ENCODE measurements at places on chromosomes 12 and 14.

DNA sequence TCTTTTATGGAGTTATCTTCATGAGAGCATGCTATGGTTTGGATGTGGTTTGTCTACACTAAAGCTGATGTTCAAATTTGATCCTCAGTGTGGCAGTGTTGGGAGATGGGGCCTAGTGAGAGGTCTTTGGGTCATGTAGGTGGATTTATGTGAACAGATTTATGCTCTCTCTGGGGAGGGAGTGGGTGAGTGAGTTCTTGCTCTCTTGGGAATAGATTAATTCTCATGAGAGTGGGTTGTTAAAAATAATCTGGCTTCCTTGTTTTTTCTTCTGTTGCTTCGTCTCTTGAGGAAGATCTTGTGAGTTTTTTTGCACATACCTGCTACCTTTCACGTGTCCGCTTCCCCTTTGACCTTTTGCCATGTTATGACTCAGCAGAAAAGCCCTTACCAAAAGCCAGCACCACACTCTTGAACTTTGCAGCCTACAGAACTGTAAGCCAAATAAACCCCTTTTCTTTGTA, 20.5 kb downstream of the DERA start:
- no peak for DNase-seq

- peak; percentile 89 for DNase-seq
Observed at GRCh38 chr12:2244013-2244861, 191.4 kb downstream of the CACNA1C start.

GRCh38 chr14:49550286-49551184, 35.6 kb downstream of the RPS29 start:
- DNase-seq, result no peak

GRCh38 chr12:105738051-105738450, 400.7 kb downstream of the NUAK1 start:
- no peak for DNase-seq

DNA sequence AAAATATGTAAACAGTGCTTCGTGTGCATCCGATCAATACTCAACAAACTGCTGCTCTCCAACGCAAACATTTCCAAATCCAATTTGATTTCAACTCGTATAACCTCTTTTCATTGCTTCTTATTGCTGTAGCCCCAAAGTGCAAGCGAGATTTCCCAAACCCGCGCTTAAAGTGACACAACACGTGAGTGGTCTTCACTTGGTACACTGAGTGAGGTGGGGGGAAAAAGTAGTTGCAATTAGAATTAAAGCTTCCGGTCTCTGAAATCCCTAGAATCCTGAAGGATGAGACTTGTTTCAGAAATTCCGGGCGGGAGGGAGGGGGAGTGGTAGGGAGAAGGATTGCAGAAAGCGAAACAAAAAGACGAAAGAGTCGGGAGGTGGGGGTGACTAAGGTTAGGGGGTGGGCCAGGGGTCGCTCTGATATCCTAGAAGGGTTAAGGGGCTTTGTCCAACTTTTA, 387.5 kb downstream of the BCAT1 start:
- DNase-seq, result no peak

- no peak for DNase-seq
Observed at GRCh38 chr12:68113644-68114043, 45.9 kb downstream of the IFNG start.

- no peak for DNase-seq
Observed at GRCh38 chr12:2891240-2892053, 756 bp downstream of the TULP3 start.

DNA sequence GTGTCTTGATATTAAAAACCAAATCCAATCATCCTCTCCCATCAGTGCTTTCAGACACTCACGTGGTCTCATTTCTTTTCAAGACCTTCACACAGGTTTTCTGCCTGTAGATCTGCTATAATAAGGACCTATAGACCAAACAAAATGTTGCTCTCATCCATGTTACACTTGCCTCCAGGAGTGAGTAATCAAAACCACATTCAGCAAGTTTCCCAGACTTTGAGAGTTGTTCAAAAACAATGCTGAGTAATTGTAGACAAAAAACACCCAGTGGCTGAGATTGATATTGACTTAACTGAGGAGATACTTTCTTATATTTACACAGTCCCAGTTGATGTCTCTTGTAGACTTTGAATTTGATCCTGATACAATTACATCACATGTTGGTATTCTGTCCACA, 383.1 kb downstream of the TMEM132D start:
- no peak for DNase-seq

- DNase-seq, result no peak
Observed at GRCh38 chr14:75650253-75651058, 10.2 kb downstream of the ERG28 start.

DNA sequence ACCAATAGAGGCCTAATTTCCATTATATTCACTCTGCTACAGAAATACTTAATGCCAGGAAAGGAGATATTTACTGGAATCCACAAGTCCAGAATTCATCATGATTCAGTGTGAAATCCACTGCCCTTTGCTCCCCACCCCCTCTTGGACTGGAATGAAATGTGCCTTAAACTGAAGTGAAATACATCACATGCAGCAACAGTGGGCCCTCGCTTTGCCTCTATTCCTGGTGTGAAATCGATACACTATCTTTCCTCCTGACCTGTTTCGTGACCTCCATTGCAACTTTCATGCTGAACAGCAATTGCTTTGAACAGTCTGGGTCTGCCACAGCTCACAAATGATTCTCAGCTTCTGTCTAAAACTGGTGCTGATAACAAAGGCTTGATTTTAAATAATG, 100.6 kb downstream of the NPAS3 start:
- no peak for DNase-seq

DNA sequence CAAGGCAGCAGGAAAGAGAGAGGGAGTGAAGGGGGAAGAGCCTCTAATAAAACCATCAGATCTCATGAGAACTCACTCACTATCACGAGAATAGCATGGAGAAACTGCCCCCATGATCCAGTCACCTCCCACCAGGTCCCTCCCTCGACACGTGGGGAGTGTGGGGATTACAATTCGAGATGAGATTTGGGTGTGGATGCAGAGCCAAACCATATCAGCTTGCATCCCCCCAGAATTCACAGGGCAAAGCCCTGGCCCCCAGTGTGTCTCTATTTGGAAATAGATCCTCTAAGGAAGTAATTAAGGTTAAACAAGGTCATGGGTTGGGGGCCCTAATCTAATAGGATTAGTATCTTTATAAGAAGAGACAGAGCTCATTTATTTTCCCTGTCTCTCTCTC, 56.1 kb upstream of the TCL1A start:
- no peak for DNase-seq

DNA sequence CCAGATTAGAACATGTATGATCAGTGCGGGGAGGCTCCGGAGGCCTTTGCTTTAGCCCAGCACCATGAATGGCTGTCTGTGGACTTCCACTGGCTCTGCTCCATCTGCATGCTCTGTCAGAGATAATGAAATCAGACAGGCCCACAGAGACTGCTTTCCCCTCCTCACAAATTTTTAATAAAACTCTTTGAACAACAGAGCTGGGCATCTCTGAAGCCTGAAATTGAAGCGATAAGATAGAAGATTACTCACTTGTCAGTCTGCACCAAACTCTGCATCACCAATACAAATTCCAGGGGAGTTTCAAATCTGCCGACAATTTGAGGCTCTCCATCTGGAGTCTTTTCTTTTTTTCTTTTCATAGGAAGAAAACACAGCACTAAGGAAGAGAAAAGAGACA, 110.0 kb downstream of the DYRK2 start:
- DNase-seq, result no peak

- no peak for DNase-seq
Observed at GRCh38 chr12:51389302-51389999, 1.8 kb downstream of the GALNT6 start.

DNA sequence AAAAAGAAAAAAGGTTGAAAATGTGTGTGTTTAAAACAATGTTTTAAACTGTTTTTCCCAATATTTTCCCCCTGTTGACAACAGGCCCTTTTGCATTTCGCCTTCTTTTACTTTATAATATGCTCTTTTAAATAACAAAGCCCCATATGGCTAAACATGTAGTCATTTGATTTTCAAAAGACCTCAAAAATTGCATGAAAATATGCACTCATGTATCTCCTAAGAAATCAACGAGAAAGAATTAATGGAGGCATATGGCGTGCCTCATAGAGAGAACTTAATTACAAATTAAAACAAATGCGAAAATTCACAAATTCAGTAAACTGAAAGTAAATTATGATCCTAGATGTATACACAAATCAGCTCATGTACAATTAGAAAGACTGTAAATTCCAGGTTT, 202.6 kb upstream of the FOXN3 start:
- DNase-seq, result no peak

- peak; percentile 57 for DNase-seq
Observed at GRCh38 chr14:74571441-74571841, 40.6 kb downstream of the LTBP2 start.

DNA sequence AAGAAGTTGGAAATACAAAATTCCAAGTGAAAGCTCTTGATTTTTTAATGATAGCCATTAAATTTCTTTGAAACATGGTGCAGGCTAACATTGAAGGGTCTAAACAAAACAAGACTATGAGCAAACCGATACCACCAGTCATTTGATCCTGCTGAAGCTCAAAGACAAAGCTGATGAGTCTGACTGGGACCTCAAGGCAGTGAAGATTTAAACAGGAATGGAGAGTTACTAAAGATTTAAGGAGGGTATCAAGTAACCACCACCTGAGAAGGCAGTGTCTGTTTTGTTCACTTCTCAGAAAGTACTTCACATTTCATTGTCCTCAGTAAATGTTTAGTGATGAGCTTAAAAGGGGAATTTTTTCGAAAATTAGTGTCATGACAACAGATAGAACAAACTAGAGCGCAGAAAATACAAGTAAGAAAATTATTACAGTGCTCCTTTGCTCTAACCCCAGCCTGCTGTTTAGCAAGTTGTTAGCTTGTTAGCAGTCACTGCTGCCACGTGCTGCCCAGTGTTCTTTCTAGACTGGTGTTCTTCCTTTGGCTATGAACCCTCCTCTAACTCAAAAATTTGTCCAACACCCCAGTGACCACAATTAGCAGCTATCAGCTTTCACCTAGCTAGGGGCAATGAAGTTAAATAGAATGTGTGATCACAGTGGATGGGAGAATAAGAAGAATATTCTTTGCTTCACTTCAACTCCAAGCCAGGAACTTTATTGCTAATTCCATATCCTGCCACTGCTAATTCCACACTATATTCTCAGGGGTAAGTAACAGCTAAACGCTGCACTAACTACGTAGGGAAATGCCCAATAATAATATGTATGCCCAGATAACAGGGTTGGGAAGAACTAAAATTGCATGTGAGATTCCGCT, 41.1 kb downstream of the YAF2 start:
- no peak for DNase-seq

- DNase-seq, result no peak
Observed at GRCh38 chr12:49901986-49902385, 1.7 kb downstream of the FAIM2 start.

- DNase-seq, result no peak
Observed at GRCh38 chr14:92959189-92959531, 36.2 kb downstream of the CHGA start.

- DNase-seq, result peak; percentile 86
Observed at GRCh38 chr12:2893007-2893406, 2.3 kb downstream of the TULP3 start.

DNA sequence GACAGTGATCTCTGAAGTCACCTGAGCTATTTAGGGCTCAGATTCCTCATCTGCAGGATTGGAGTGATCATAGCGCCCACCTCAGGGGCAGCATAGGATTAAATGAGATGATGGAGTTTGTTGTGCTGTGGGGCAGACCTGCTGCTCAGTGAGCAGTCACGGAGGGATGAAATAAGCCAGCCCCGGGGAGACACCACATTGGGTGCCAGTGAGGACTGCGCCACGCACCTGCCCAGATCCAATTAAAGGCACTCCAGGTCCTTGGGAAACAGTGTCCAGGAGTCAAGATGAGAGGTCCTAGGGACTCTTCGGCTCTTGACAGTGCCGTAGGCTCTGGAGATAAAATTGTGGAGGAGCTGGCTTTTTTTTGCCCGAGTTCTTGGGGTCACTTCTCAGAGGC, 166.2 kb downstream of the ADGRD1 start:
- no peak for DNase-seq

GRCh38 chr12:68180792-68181744, 21.5 kb upstream of the IFNG start:
- DNase-seq, result no peak

- DNase-seq, result no peak
Observed at GRCh38 chr14:29236848-29237247, 470.3 kb downstream of the FOXG1 start.

GRCh38 chr12:79936670-79937069, 1.8 kb upstream of the PPP1R12A start:
- no peak for DNase-seq

- DNase-seq, result no peak
Observed at GRCh38 chr12:120702637-120703036, 7.6 kb upstream of the UNC119B start.

- DNase-seq, result no peak
Observed at GRCh38 chr12:57237932-57238853, 8.7 kb downstream of the SHMT2 start.

DNA sequence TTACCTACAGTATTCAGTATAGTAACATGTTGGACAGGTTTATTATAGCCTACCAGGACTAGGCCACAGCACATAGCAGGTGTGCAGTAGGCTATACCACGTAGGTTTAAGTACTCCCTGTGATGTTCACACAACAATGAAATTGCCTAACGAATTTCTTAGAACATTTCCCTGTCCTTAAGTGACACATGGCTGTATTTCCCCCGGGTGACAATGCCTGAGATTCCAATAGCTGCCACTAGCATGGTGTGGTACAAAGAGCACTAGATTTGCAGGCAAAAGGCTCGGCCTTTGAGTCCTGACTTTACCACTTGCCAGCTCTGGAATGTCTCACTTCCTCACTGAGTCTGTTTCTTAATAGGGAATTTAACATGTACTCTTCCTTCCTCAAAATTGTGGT, 19.7 kb downstream of the PTPN21 start:
- DNase-seq, result no peak

DNA sequence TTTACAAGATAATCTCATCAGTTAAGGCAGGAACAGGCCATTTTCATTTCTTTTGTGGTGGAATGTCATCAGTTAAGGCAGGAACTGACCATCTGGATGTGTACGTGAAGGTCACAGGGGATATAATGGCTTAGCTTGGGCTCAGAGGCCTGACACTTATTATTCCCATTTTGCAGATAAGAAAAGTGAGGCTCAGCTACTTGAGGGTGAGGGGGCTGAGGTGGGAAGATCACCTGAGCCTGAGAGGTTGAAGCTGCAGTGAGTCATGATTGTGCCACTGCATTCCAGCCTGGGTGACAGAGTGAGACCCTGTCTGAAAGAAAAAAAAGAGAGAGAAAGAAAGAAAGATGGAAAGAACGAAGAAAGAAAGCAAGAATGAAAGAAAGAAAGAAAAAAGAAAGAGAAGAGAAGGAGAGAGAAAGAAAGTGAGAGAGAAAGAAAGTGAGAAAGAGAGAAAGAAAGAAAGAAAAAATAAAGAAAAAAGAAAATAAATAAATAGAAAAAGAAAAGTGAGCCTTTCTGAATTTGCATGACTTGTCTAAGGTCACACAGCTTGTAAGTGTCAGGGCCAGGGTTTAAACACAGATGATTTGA, 142.0 kb downstream of the TMEM30B start:
- no peak for DNase-seq

DNA sequence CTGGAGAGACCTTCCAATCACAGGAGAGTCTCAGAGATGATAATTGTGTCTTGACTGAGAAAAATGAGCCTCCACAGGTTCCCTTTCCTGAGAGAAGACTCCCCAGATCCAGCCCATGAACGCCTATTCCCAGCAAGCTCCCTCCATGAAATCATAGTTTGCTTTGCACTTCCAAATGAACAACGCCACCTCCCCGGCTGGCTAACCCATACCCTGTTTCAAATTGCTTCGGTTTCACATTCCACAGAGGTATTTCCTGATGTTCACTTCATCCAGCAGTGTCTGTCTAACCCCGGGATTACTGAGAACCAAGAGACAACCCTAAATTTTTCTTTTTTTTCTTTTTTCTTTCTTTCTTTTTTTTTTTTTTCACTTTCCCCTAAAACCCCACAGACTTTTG, 124.1 kb upstream of the RFLNA start:
- no peak for DNase-seq

All from AG09309 (cell line).